Activated T-helper 1 cell treated with anti-CD3 and anti-CD28 coated beads, Interleukin-12 subunit alpha, Interleukin-12 subunit beta, Interleukin-2, Interleukin-4 antibody, amounts not matched to agents 30 ng/mL and 10 ng/mL and 1 ng/mL, durations not matched to agents 14 hours and 24 hours and 36 hours (primary cell): ENCODE measurements at places on chromosomes 13 and 19.

DNA sequence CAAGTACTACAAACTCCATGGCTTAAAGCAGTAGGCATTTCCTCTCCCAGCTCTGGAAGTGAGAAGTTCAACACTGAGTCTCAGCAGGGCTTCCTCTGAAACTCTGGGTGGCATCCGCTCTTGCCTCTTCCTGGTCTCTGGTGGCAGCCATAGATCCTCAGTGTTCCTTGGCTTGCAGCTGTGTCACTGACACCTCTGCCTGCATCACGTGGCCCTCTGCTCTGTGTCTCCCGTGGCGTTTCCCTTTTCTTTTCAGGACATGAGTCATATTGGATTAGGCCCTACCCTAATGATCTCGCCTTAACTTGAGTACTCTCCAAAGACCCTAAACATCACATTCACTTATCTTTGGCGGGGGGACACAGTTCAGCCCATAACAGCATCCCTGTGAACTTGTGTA, 466.7 kb downstream of the MYO16 start:
- no peak for DNase-seq

DNA sequence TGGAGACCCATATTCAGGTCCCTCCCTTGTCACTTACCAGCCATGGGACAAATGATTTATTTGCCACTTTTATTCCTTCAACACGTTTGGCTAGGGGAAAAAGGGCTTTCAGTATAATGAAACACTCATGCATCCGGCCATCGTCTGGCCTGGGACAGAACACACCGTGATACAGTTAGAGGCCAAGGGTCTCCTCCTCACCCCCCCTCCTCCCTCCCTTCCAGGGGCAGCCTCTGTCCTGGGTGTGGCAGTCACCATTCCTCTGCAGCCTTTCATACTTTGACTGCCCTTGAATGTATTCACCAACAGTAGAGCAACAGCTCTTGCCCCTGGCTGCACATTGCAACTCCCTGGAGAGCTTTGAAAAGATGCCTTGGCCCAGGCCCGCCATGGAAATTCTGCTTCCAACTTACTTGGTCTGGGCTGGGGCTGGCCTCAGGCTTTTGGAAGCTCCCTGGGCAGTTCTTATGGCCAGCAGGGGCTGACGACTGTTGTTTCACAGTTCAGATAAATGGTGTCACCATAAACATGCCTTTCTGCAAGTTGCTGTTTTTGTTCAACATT, 3.0 kb downstream of the PAK4 start:
- no peak for DNase-seq

- peak; percentile 21 for DNase-seq
These were observed 686 bp downstream of the SETDB2 start for GRCh38 chr13:49444524-49445395.

GRCh38 chr19:39936020-39936419, 1.6 kb upstream of the FCGBP start:
- DNase-seq, result no peak

- no peak for DNase-seq
These were observed 7.8 kb upstream of the ACTN4 start for GRCh38 chr19:38639679-38640078.

GRCh38 chr13:66462187-66462586, 767.9 kb downstream of the PCDH9 start:
- no peak for DNase-seq

GRCh38 chr19:1102407-1103131, 1.2 kb upstream of the GPX4 start:
- peak; percentile 39 for DNase-seq

GRCh38 chr19:38389101-38389925, 816 bp downstream of the SPRED3 start:
- no peak for DNase-seq

- no peak for DNase-seq
These were observed 89.2 kb downstream of the DHRS12 start for GRCh38 chr13:51714663-51715168.

DNA sequence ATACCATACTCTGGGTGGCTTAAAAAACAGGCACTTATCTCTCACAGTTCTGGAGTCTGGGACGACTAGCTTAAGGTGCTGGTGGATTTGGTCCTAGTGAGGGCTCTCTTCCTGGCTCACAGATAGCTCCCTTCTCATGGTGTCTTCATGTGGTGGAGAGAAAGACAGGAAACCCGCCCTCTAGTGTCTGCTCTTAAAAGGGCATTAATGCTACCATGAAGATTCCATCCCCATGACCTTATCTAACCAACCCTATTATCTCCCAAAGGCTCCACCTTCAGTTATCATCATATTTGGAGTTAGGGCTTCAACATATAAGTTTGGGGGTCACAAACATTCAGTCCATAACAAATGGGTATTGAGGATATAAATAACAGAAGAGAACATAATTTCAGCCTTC, 139.4 kb downstream of the HS6ST3 start:
- no peak for DNase-seq

DNA sequence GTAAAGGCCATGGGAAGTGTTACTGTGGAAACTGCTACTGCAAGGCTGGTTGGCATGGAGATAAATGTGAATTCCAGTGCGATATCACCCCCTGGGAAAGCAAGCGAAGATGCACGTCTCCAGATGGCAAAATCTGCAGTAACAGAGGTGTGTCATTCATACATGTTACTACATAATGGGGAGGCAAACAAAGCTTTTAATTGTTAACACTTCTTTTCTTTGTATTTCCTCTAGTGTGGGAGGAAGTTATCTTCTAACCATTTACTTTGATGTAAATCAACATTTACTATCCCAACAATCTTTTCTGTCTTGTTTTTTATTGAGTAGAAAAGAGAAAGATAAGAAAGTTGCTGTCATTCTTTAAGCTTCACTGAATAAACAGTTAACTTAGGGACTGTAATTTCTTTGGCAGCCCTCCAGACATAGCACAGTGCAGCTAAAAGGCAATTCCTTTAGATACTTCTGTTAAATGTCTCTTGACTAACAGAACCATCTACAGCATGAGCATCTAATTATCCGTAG, 126.9 kb downstream of the ITGBL1 start:
- no peak for DNase-seq

DNA sequence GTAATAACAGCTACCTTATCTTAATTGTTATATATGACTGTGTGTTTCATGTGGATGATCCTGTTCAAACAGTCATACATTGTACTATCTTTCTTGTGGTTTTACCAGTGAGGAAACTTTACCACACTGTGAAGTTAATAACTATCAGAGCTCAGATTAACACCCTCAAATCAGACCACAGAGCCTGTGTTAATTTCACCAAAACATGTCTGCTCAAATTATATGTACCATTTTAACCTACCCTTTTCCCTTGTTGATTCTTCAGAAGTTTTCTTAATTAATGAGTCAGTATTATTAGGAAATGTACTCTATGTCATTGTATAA, 1.8 kb upstream of the ZNF331 start:
- DNase-seq, result no peak

DNA sequence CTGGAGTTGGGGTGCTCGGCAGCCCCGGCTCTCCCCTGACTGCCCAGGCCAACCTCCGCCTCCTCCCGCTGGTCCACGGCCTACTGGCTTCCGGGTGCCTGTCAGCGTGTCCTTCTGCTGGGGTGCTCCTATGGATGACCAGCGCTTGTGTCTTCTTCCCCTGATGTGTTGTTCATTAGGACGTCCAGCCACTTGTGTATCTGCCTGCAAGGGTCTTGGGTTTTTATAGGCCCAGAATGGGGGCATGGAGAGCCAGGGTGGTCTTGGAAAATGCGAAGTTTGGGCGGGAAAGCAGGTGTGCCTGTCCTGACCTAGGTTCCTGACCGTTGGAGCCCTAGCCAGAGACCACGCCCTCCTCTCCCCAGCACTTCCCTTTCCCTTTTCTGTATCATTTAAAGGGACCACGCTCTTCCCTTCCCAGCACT, 139.8 kb downstream of the SLITRK5 start:
- DNase-seq, result no peak

DNA sequence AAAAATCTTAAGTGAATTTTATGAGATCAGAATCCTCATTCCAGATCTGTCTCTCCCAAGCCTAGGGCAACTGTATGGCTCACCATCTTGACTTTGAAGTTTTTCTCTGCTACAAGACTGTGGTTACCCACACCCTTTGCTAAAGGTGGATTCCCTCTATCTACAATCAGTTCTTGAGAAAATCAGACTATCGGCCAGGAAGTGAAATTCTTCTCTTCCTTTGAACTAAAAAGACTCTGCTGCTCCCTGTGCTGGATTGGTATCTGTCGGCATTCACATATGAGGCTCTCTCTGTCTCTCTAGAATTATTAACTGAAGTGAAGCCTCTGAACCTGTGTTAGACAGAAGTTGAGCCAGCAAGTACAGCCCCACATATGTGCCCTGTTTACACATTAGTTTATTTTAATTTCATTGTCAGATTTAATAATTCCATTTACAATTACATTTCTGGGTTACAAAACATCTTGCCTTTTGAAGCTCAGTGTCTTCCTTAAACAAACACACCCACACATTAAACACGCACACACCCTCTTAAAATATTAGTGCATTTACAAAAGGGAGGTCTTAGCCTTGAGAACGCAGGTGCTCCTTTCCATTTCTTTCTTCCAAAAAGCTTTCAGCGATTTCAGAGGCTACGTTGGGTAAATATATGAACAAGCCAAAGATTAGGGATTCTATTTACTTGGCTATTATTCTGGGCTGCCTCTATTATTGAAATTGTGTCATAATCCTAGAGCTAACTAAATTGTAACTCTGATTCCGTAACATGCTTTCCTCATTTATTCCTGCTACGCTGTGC, 145.7 kb downstream of the MIPEP start:
- DNase-seq, result peak; percentile 25

- no peak for DNase-seq
These were observed 198.1 kb downstream of the FGF14 start for GRCh38 chr13:102203718-102204117.

DNA sequence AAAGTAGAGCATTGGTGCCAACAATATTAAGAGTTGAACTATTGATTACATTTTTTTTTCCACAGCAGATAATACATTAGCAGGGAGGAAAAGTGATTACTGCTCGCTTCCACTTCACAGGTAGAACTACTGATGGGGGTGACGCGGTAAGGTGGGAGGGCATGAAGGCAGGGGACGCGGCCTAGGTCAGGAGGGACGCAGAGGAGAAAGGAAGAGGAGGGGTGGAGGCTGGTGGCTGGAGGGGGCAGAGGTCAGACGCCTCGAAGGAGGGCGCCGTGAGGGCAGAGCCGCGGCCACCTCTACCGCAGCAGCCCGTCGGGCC, 287 bp upstream of the B3GLCT start:
- no peak for DNase-seq

- DNase-seq, result no peak
These were observed 224.2 kb downstream of the TSHZ3 start for GRCh38 chr19:31125071-31125470.

GRCh38 chr19:47302249-47302648, 7.4 kb upstream of the C5AR1 start:
- DNase-seq, result no peak

DNA sequence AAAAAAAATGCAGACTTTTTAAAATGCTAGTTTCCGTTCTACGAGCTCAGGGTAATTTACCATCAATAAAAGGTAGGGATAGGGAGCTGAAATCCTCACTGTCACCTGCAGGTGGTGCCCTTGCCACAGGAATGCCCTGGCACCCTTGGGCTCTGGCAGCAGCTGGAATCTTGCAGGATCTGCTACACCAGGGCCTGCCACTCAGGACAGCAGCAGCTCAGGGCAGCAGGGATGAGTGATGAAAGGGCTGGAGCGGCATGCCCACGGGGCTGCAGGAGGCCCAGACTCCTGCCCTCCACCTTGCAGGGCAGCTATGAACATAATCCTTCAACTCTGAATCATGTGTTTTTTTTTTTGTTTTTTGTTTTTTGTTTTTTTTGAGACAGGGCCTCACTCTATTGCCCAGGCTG, 54.0 kb downstream of the GNG7 start:
- peak; percentile 59 for DNase-seq

GRCh38 chr19:49595819-49596404, 4.9 kb downstream of the PRR12 start:
- no peak for DNase-seq

- no peak for DNase-seq
These were observed 476 bp downstream of the TYK2 start for GRCh38 chr19:10379880-10380312.

DNA sequence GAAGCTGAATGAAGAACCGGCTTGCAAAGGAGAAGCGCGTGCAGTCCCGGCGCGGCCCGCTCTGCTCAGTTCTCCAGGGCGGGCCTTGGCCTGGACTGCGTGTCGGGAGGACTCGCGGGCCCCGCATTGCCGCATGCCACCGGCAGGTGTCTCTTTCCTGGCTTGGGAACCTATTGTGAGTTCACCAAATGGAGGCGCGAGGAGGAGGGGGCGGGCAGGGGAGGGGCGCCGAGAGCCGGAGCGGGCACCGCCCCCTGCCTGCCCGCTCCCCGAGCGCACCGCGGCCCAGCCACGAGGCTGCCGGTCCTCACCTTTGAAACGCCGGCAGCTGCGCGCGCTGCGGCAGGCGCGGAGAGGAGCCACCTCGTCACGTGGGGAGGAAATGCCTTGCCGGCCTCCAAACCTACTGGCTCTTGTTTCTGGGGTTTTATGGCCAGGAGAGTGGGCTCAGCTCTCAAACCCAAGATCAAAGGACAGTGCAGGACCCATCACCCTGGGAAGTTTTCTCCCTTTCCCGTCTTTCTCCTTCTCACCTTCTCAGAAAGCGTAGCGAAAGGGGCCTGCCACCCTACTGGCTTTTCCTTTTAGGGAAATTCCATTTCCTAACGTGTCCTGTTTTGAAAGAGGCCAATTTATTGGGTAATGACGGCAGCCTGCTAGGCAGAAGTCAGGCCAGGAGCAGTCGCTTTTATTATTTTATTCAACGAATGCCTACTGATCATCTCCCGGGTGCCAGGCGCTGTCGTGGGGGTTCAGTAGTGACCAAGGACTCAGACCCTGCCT, 13.8 kb upstream of the UBE2L5 start:
- DNase-seq, result peak; percentile 88

DNA sequence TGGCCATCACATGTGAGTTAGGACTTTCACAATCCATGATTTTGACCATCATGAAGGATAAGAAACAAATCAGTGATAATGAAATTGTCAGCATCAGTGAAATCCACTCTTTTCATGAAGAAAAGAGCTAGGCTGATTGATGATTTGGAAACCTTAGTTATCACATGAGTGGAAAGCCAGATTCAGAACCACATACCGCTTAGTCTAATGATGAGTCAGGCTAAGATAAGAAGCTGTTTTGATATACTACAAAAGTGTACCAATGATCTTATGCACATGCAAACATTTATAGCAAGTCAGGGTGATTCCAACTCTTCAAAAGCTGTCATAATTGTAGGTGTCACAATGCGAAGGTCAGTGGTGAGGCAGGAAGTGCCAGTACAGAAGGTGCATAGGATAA, 519.3 kb downstream of the GPC6 start:
- DNase-seq, result no peak

- no peak for DNase-seq
These were observed 693 bp downstream of the XPO4 start for GRCh38 chr13:20901668-20902437.

- no peak for DNase-seq
These were observed 112.3 kb upstream of the FBXL3 start for GRCh38 chr13:77139306-77139705.

- peak; percentile 44 for DNase-seq
These were observed 751 bp downstream of the GRAMD1A start for GRCh38 chr19:35000647-35001501.
